ENCODE measurements at places on chromosomes 1 and 21. TPM values are rescaled to one million over a fixed set of nuclear protein-coding genes. Genes with fewer than 3 reads are reported as not detected.

KRTAP19-1 gene
- total RNA-seq: not detected

RGS13 gene
- total RNA-seq: 4.7 TPM

NBPF4 gene
- not detected for total RNA-seq

GSTM5 gene
- total RNA-seq: 18.1 TPM

SLC30A10 gene
- not detected for total RNA-seq

- DNase-seq: no peak
Observed at GRCh38 chr1:234694661-234695060, 84.7 kb upstream of the IRF2BP2 start.

DNA sequence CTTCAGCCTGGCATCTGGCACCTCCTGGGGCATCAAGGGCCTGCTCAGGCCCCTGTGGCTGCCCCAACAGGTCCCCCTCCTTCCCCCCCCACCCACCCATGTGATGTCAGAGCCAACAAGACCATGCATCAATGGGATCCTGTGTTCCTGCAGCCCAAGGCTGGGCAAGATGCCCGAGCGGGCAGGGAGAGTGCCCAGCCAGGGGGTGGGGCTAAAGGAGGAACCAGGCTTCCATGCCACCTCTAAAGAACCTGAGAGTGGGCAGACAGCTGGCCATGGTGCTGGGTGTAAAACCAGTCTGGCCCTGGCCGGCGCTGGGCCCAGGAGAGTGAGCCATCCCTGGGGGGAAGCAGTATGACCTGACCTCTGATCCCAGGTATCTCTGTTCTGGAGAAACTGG lies 7.6 kb downstream of the COL16A1 start:
- no peak for DNase-seq

DNA sequence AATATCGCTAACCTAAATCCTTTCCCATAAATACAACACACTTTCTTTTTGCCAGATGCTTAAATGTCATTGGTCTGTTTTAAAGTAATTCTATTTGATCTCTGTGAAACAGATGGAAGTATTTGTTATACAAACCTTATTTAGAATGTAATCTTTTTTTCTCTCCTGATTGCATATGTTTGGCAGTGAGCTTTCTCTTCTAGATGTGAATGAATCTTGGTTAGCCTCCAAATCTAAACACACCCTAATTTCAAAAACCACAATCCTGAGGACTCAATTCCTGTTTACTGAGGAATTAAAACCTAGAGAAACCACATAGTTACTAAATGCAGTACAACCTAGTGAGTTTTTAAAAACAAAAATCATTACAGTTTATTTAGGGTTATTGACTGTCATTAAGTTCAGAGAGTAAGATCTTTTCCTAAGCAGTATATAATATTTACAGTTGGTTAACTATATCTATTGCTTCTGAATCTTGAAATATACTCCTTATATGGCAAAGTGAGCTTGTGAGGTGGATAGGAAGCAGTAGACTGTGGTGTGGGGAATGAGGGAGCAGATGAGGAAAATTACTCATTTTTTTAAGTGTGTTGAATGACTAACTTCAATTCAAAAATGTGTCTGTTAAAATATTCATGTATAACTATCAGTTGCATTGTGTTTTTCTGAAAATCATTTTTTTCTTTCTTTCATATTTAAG lies 218.7 kb downstream of the FMN2 start:
- DNase-seq: no peak

DNA sequence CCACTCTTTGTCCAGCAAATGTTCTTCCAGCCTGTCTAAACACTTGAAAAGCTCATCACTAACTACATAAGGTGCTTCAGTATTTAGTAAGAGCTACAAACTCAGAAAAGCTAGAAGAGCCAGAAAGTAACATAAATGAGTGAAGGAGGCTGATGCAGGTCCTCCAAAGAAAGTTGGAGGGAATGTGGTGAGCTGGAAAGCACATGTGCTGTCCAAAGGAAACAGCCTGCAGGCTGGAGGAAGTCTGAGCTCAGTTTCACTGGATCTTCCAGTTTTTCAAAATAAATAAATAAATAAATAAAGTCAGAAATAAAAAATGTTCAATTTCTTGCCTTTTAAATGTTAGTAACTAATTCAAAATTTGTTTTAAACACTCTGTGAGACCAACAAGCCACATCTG lies 25.5 kb downstream of the ZC3H11B start:
- DNase-seq: no peak

DNA sequence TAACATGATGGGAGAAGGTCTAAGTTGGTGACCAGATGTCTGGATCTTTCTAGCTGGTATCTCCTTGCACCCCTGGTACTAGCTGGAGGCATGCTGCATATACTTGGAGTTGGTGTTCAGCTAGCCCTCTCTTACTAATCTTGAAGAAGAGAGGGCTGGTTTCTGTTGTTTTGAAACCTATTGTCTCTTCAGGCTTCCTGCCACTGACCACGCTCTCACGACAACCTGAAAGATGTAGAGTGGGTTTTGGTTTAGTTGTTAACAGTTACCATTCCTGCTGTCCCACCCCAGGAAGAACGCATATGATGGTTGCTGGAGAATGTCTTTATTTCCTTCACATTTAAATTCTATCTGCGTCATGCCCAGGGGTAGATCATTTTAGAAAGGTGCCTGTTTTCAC lies 3.6 kb downstream of the MAN1C1 start:
- DNase-seq: no peak

- no peak for DNase-seq
Observed at GRCh38 chr1:224650290-224650689, 34.2 kb downstream of the CNIH3 start.

DNA sequence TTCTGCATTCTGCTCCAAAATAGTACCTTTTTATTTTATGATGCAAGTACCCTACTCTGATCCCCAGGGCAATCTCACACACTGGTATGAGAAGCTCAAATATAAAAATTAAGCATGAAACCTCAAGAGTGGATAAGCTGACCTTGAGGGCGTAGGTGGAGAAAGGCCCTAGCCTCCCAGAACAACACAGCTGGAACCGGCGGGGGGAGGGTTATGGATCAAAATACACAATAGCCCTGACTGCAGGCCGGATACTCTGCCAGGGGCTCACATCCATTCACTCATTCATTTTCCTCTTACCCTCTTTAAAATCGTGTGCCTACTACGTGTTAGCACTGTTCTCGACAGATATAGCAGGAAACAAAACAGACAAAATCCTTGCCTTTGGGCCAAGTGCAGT lies 32.8 kb upstream of the ECE1 start:
- no peak for DNase-seq

DNA sequence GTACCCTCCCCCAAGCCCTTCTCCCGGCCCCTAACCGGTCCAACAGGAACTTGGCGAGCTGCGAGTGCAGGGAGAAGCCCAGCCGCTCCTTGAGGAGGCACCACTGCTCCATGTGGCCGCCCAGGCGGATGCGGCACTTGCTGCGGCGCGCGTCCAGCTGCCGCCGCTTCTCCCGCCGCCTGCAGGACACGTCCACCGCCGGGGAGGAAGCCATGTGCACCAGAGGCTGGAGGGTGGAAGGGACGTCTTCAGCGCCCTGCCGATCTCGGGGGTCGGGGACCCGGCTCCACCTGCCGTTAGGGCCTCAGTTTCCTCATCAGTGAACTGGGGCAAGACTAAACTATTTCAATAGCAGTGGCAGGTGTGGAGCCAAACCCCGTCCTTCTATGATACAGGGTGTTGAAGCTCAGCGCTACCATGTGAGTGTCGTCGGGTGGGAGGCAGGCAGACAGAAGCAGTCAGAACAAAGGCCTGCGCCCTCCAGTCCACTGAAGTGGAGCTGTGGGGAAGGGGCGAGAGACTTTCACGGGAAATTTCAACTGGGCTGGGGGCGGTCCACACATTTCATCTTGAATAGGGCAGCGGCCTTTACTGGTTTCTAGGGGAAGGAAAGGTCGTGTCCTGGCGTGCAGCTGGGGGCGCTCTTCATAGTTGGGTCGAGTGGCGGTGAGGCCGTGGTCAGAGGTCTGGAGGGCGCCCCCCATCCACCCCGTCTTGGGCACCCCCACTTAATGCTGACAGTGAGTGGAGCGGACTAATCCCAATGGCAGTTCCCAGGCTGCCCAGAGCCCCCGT lies 592 bp downstream of the ZNF692 start:
- peak; percentile 90 for DNase-seq

DNA sequence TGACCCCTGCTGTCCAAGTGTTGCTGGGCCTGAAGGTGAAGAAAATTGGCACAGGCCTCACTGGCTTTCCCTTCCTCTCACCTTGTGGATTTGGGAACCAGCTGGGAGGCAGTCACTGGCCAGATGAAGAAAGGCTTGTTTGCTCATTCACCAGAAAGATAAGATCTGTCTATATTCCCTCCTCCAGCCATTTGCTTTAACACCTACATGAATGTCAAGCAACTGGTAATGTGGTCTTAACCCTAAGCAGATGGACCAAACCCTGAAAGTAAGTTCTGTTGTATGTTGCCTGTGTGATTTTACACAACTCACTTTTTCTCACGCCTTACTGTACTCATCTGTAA lies 10.3 kb upstream of the SRRM1 start:
- DNase-seq: no peak

DNA sequence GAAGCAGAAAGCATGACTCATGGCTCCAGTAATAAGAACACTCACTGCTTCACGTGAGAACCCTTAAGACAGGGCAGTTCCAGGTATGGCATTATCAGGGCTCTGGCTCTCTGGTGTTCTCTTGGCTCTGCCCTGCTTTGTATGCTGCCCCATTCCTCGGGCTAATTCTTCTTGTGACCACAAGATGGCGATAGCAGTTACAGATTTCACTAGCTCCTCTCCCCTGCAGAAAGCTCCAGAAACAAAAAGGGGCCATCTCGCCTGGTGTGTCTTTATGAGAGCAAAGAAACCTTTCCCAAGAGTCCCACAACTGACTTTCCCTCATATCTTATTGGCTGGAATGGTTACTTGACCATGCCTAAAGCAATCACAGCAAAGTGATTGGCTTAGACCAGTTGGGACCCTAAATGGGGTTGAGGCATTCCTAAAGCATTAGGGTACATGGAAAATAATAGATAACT lies 60.1 kb downstream of the F3 start:
- peak; percentile 52 for DNase-seq

GRCh38 chr1:179810367-179810715 lies 67.2 kb downstream of the FAM163A start:
- DNase-seq: no peak

DNA sequence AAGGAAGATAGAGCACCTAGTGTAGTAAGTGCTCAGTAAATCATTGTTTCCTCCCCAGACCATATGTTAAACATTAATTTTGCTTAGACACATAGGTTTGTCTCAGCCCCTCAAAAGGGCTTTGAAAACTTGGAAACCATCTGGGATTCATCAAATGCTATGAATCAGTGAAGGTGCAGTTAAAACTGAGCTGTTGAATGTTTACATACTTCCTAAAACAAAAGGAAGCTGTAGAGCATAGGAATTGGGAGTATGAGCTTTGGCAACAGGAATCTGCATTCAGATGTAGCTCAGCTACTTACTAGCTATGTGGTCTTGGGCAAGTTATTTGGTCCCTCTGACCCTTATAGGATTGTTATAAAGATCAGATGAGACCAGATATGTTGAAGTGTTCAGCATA lies 18.7 kb upstream of the PODN start:
- no peak for DNase-seq

Measured in upper lobe of right lung (tissue), 1 donor.